ENCODE measurements at places on chromosomes 7 and 10.

- no peak for DNase-seq
Measured at GRCh38 chr10:1043532-1043995, 5.4 kb downstream of the IDI1 start.

GRCh38 chr10:109203646-109204353 is 719.5 kb downstream of the XPNPEP1 start:
- DNase-seq = no peak

DNA sequence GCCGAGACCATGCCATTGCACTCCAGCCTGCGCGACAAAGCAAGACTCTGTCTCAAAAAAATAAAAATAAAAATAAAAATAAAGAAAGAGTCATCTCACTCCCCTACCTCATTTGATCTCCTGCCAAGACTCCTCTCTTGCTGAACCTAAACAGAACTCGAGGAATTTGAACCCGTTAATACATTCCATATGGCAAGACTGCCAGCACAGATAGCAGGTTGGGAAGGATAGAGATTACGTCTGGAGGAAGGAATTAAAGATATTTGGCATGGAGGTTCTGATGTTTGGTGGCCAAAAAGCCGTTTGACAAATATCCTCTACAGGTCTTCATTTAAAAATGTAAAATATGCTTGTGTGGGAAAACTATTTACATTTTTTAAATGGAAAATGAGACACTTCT is 549.6 kb downstream of the HTR7 start:
- no peak for DNase-seq

DNA sequence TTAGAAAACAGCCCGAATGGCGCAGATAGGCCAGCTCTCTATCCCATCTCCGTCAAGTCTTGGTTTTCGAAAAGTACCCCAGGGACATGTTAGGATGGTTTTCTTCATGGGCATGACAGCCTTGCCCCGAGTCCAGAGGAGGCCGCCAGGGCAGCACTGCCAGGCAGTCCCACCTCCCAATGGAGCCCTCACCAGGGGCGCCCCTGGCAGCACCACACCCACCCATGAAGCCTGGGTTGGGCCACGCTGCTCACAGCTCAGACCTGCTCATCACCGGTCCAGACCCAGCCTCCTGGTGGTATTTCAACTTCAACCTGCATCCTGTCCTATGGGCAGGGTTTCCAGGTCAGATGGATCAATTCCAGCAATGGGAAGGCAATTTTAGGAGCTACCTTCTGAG is 53.3 kb downstream of the TCERG1L start:
- no peak for DNase-seq

DNA sequence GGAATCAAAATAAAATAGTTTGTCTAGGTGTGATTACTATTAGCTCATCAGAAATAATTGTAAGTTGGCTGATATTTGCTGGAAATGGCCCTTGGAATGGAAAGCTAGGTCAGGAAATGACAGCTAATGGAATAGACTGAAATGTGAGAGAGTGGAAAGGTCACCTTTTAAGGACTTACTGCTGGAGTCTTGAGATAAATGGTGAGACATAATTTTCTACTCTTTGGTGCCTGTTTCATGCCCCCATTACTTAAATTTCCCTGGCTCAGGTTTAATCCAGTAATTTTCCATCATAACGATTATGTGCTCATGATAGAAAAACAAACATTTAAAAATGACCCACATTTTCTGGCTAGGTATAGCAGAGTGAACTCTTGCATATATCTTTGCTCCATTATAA is 123.6 kb downstream of the ADAM22 start:
- DNase-seq = no peak

GRCh38 chr10:47094636-47095035 is 183.4 kb downstream of the PTPN20 start:
- DNase-seq = no peak

Data from HTR-8/SVneo (cell line).